Panc1 (cell line): ENCODE measurements at places on chromosomes 7 and 10. TPM values are rescaled to one million over a fixed set of nuclear protein-coding genes. Genes with fewer than 3 reads are reported as not detected.

- no peak for DNase-seq
Measured at GRCh38 chr10:30027057-30028005, 32.1 kb downstream of the JCAD start.

Gene ETV1
- total RNA-seq = 7.4 TPM

DNA sequence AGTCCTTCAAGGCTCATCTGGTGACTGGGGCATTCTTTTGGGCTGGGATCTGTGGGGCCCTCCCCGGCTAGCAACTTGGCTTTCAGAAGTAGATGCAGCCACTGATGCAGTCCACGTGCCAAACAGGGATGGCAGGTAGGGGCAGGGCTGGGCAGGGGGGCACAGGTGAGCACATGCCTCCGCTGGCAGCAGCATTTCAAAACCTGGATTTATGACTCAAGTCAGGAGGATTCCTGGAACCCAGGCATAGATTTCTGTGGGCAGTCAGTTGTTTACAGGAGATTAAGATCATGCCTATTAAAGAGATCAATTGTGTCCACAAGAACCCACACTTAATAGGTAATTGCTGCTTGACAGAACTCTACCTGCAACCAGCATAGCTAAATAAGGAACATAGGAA lies 839 bp upstream of the HABP2 start:
- no peak for DNase-seq

GRCh38 chr7:36202398-36202797 lies 49.3 kb downstream of the EEPD1 start:
- DNase-seq = no peak

- DNase-seq = no peak
Measured at GRCh38 chr10:76977046-76977445, 660.6 kb downstream of the KCNMA1 start.

GRCh38 chr10:104230490-104230889 lies 1.7 kb downstream of the CFAP43 start:
- no peak for DNase-seq

- DNase-seq = no peak
Measured at GRCh38 chr7:23114896-23115295, 9.3 kb downstream of the KLHL7 start.

DNA sequence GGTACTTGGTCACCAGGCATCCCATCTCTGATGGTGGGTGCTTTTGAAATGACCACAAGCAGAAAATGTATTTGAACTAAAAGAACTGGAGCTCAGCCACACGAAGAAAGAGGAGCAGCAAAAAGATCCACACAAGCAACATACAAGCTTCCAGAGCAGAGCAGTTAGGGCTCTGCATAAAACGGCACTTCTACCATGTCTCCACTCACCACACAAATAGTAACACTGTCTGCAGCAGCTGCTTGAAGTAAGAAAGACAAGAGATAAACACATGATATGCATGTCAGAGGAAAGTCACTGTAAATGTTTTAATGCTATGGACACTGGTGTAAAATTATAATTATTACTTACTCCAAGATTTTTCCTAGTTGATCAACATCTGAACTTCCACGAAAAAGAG lies 32.5 kb upstream of the FAM133B start:
- DNase-seq = no peak

GRCh38 chr10:71878327-71879034 lies 27.4 kb upstream of the PSAP start:
- no peak for DNase-seq

DNA sequence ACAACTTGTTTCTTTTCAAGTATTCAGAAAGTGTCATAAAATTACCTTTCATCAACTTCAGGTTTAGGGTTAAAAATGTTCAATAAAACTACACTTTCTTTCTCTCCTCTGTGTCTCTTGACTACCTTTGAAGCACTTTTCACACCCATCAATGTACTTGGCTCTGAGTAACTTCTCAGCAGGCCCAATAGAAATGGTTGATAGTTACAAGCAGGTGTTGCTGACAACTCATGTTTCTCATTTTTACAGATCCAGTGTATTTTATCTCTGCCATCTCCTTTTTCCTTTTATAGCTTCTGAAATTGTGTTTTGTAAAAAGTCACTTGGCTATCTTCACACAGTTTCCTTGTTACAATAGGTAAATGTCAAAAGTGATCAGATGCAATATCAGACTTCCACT lies 348.0 kb downstream of the PHTF2 start:
- no peak for DNase-seq

DNA sequence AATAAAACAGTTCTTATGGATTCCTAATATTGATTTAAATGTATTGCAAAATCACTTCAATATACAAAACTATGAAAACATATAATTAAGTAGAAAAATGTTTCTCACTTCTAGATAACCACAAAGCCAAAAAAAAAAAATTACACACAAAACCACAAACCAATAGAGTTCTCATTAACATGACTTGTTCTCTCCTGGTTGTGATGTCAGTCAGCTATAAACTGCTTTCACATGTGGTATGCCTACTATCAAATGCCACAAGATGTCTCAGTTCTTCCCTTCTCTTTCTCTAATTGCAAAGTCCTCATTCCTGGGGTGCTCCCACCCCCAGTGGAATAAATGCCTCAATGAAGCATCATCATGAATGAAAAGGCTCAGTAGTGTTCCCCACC lies 16.6 kb downstream of the GNAI1 start:
- no peak for DNase-seq

Gene FOXI2
- not detected for total RNA-seq

GRCh38 chr7:105014693-105015389 lies 836 bp downstream of the KMT2E start:
- DNase-seq = peak; percentile 32

- DNase-seq = no peak
Measured at GRCh38 chr7:154842591-154842990, 160.3 kb downstream of the PAXIP1 start.

DNA sequence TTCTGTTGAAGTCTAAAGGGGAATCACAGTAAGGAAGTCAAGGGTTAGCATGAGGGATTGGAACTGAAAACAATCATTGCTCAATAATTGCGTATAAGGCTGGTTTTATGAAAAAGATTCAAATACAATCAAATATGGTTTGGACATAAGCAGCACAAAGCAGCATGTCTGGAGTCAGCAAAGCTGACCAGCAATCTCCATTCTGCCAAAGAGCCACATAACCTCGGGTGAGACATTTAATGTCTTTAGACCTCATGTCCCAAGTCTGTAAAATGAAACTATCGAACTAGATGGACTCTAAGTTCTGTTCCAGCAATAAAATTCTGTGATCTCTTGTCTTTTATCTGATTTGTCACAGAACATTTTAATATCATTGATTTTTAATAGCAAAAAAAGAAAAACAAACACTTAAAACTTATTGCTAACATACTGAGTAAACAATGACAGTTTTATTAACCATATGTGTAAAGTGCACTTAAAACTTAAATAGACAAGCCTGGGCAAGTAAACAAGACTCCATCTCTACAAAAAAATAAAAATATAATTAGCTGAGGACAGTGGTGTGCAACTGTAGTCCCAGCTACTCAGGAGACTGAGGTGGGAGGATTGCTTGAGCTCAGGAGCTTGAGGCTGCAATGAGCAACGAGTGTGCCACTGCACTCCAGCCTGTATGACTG lies 217.0 kb downstream of the MAGI2 start:
- DNase-seq = no peak

DNA sequence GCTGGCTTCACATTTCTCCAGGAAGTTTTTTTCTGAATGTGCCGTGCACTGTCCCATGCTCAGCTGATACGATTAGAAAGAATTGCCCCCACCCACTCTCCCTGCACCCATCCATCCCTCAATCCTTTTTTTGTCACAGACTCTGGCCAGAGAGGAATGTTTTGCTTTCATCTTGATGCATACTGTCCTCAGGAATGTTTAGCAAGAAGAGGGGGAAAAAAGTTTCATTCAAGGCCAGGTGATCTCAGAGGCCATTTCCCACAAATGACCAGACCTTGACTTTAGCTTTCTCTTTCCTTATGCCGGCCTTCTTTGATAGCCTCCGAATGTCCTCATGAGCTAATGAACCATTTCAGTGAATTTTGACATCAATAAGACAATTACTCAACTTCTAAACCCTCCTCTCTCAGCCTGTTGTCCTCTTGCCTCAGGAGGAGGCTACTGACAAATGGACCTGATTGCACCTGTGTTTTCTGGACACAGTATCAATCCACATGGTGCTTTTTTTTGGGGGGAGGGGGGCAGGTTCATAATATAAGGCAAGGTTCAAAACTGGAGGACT lies 105.0 kb upstream of the KLF6 start:
- no peak for DNase-seq

Gene SLC26A4
- total RNA-seq = 0.05 TPM

- DNase-seq = no peak
Measured at GRCh38 chr7:81484261-81484660, 285.6 kb downstream of the HGF start.

DNA sequence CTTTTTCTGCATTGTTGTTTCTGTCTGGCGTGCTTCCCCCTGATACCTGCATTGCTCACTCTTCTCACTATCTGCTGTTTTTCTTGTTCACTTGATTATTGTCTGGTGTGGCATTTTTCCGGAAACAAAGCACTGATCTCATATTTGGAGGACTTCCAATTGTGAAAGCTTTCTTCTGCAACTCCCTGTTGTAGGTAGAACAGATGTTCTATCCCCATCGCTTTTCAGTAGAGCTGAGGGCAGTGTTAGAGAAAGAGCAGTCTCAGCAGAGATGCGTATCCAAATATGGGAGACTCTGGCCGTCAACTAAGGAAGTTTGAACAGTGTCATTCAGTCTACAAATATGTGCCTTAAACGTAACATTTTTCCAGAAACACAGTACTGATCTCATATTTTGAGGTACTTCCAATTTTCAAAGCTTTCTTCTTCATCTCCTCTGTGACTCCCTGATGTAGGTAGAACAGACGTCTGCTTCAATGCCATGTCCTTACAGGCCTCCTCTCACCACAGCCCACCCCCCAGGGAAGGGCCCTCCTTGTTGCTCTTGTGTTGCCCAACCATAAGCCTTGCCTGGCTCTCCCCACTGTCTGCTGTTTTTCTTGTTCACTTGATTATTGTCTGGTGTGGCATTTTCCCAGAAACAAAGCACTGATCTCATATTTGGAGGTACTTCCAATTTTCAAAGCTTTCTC lies 27.1 kb upstream of the GJD4 start:
- DNase-seq = no peak

GRCh38 chr7:15007507-15007906 lies 105.0 kb upstream of the DGKB start:
- DNase-seq = no peak

- no peak for DNase-seq
Measured at GRCh38 chr10:70908406-70909296, 20.3 kb upstream of the PCBD1 start.

GRCh38 chr7:150361807-150362621 lies 6.6 kb upstream of the REPIN1 start:
- DNase-seq = no peak

- no peak for DNase-seq
Measured at GRCh38 chr7:48035967-48036478, 680 bp downstream of the C7orf57 start.

DNA sequence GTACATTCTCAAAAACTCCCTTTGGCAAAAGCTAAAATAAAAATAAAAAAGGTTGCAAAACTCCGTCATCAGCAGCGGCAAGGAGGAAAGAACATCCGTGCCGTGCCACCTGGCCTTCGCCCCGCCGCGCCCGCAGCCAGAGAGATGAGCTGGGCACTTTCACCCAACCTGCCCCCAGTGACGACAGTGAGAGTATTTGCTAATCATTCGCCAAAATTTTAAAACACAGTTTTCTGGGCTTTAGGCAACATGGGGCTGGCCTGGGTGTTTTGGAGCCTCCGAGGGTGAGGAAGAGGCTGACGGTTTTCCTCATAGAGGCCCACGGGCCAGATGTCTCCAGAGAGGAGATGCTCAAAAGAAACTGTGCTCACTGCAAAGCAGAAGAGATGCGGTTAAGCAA lies 128.2 kb downstream of the PRKAG2 start:
- no peak for DNase-seq

- no peak for DNase-seq
Measured at GRCh38 chr7:36208426-36208825, 55.4 kb downstream of the EEPD1 start.

GRCh38 chr7:26912338-26912737 lies 47.9 kb upstream of the SKAP2 start:
- DNase-seq = no peak

DNA sequence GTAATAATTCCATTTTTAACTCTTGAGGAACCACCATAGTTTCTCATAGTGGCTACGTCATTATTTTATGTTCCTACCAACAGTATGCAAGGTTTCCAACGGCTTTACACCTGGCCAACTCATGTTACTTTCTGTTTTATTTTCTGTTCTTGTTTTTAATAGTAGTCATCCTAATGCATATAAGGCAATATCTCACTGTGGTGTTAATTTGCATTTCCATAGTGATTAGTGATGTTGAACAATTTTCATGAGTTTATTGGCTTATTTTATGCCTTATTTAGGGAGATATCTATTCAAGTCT lies 465.5 kb upstream of the KLF6 start:
- DNase-seq = no peak

Gene TMEM196
- not detected for total RNA-seq

- no peak for DNase-seq
Measured at GRCh38 chr10:75763652-75764051, 332.2 kb downstream of the LRMDA start.

Gene CALCR
- 0.10 TPM for total RNA-seq

DNA sequence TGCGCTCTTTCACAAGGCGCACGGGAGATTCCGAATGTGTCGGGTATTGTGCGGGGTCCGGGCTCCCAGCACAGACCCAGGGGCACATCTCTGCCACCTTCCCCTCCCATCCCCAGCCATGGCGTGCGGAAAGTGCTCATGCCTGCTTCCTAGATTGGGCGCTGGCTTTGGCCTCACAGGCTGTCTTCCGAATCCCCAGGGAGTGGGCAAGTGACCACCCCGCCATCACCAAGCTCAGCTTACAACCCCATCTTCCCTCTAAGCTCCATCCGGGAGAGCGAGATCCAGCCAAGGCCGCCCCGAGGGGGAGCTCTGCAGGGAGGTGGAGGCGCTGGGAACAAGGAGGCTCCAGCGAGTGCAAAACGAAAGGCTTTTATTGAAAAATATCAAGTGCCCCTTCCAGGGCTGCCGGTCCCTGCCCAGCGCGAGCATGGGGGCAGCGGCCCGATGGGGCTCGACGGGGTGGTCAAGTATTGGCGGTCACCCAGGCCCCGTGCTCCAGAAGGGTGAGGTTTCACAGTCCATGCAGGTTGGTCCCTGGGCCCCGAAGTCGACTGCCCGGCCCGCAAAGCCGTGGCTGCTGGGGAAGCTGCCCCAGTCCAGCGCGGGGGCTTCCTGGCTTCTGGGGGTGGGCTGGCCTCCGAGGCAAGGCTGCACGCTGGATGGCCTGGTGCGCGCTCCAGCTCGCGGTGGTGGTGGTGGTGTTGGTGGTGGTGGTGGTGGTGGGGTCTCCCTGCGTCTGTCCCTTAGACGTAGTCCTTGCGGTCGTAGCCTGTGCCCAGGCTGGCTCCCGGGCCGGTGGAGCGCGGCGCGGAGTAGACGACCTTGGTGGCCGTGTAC lies 1.2 kb downstream of the CLDN3 start:
- DNase-seq = no peak

Gene METTL27
- 3.4 TPM for total RNA-seq
